NCI-H1417 treated with DMSO at 0.1 percent for 48 hours (cell line): ENCODE measurements at places on chromosomes 3 and 15.

- DNase-seq: no peak
Measured at GRCh38 chr3:169173636-169174035, 489.9 kb downstream of the MECOM start.

DNA sequence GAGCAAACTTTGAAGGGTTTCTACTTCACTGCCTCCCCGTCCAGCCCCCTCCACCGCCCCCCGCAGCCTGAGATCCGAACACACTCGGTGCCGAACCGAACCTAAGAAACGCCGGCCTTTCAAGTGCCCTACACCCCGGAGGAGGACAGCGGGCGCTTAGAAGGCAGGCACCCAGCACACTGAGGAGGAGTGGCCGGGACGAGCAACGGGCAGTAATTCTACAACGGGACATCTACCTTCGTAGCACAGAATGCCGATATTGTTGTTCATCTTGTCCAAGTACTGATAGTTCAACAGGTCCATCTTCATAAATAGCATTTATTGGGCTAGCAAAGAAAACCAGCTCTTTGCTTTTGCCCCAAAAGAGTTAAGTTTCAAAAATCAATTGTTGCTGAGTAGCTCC is 513 bp downstream of the VGLL4 start:
- DNase-seq: no peak

GRCh38 chr3:186760141-186760833 is 23.1 kb upstream of the EIF4A2 start:
- DNase-seq: no peak

DNA sequence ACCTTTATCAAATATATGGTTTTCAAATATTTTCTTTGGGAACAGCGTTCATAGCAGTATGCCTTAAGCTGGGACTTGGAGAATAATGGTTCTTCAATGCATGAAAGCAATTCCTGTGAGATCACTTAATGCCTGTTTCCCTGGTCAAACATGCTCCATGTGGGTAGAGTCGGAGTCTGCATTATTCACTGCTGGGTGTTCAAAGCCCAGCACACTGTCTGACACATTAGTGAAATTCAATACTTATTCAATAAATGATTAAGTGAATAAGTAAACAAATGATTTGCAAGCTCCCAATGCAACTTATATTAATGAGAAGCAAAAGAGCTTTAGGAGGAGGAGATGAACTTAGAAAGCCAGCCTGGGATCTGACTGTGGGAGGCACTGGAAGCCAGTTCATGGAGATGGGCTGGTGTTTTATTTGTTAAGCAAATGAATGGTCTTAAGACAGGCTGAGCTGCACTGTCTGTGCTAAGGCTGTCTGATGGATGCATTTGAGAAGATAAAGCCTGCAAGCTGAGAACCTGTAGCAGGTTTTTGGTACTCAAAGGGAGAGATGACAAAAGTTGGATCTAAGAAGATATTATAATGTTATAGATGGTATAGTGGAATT is 490.8 kb downstream of the MCTP2 start:
- DNase-seq: no peak

DNA sequence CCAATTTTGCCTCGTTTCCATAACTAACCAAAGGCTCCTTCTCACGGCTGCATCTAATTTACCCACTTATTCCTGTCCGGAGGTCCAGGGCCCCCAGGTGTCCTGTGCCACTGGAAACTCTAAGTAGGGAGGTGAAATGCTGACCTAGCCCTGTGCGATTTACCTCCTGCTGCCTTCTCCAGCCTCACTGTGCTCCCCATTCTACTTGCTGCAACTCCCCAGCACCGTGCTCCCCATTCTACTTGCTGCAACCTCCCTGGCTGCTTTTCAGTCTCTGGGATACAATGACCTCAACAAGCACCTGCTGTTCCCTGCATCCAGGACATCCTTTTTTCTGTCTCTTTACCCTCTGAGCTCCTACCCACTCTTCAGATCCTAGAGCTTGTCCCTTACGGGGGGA is 254.7 kb upstream of the PROK2 start:
- DNase-seq: no peak

DNA sequence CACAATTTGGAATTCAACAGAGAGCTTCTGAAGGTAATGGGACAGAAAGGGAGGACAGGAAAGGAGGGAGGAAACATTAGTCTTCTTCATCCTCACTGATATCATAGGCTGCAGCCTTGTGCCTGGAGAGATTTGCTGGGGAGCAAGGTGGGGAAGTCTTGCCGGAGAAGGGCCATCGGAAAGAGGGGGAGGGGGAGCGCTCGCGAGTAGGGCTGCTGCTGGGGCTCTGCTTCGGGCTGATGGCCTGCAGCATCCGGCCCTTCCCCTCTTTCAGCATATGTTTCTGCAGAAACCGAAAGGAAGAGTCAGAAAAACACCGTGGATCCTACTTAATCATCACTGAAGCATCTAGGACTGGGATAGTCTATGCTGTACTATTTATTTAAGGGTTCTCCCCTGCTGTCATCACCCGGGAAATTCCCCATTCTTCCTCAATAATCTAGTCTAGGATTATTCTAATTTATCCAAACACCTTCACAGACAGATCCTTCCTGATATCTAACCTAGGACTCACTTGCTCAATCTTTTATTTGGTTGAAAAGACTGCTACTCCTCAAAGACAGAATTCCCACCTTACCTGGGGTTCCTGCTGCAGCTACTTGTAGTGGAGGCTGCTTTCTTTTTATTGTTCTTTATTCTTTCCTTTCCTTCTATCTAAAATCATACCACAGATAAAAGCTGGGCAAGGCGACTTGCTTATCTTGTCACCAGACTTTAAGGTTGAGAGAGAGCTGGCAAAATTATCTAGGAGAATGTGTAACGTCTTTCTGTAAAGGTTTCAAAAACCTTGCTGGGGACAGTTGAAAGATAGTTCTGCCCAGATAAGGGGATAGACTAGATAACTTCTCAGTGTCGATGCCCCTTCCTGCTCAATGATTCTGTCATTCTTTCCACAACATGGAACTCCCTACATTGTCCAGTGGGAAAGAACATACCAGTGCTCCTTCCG is 22.6 kb downstream of the SLC51A start:
- DNase-seq: no peak

GRCh38 chr3:154176036-154176435 is 54.8 kb downstream of the ARHGEF26 start:
- no peak for DNase-seq

- no peak for DNase-seq
Measured at GRCh38 chr3:166580561-166580960, 743.3 kb upstream of the BCHE start.
